ENCODE measurements at places on chromosomes 3 and 15.
A peak's percentile ranks its signal among the peaks of the same experiment; 100 is the strongest.

GRCh38 chr3:104901396-104901795, 465.3 kb upstream of the ALCAM start:
- DNase-seq: no peak

- DNase-seq: no peak
Measured at GRCh38 chr15:65329288-65329983, 25.0 kb downstream of the RNU5B-1 start.

- peak; percentile 75 for DNase-seq
Measured at GRCh38 chr15:98983334-98983733, 24.3 kb downstream of the PGPEP1L start.

GRCh38 chr3:184789314-184789998, 22.5 kb upstream of the VPS8 start:
- DNase-seq: no peak

GRCh38 chr3:158489181-158489580, 81.8 kb upstream of the MLF1 start:
- DNase-seq: no peak

DNA sequence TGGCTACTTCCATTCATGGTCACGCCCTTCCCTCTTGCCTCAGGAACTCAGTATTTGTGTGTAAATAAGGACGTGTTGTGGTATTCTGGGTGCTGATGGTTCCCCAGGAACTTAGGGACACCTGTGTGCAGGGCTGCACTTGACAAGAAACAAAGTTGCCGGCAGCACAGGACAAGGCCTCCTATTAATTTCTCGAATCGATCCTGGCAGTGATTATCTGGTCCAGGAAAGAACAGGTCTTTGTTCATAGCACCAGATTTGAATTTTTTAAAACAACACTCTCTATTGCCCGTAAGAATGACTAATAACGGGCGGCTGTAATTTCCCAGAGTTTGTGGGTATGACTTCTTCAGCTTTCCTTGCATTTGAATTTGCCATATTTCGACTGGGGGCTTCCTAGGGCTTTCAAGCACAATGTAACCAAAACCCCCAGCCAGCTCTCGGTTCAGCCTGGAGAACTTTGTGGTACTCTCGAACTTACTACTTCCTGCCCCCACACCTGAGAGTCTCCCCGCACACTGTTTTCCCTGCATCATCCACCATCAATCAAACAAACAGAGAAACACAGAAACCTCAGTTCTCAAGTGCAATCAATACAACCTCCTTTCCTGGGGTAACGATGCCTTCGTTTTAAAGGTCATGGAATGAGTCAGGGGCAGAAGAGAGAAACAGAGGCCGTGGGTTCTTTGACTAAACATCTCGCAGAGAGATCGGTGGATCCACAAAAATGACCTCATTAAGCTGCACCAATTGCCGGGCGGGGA, 241.7 kb upstream of the ICE2 start:
- DNase-seq: no peak

DNA sequence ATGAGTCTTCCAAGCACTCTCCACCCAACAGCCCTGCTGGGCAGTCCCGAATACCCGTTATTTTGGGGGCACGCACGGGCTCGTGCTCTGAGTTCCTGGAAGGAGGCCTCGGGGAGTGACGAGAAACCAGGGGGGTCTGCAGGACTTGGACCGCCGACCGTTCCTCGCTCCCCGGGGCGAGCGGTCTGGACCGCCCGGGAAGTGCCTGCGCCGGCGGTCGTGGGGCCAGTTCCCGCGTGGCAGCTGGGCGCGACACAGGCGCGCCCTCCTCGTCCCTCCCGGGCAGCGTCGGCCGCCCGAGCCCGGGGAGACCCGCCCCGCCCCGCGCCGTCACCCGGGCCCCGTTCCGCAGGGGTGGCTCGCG, 387 bp downstream of the GNB4 start:
- peak; percentile 4 for DNase-seq

- DNase-seq: no peak
Measured at GRCh38 chr3:38650248-38650951, 913 bp upstream of the SCN5A start.

DNA sequence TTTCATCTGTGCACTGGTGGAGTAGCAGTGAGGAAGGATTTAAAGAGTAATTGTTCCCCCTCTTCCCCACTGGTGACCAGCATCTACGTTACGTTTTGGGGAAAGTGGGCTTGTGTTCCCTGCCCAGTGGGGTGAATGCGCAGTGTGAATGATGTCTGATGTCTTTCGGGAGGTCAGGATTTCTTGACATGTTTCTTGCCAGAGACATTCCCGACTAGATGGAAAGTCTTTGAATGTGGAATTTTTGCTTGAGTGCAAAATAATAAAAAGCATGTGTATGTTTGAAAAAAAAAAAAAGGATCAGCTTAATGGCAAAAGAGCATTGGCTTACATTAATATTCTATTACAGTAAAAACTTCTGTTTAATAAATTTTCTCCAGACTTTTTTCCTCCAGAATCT, 632.2 kb downstream of the FOXP1 start:
- no peak for DNase-seq

- DNase-seq: peak; percentile 80
Measured at GRCh38 chr3:99925584-99926230, 108.0 kb downstream of the CMSS1 start.

- no peak for DNase-seq
Measured at GRCh38 chr15:54789376-54789775, 407.4 kb downstream of the RSL24D1 start.

DNA sequence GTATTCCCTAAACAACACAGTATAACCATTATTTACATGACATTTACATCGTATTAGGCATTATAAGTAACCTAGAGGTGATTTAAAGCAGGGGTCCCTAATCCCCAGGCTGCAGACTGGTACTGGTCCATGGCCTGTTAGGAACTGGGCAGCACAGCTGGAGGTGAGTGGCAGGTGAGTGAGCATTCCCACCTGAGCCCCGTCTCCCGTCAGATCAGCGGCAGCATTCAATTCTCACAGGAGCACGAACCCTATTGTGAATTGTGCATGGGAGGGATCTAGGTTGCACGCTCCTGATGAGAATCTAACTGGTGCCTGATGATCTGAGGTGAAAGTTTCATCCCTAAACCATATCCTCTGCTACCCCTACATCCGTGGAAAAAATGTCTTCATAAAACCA, 138.2 kb downstream of the ATP10A start:
- DNase-seq: no peak

DNA sequence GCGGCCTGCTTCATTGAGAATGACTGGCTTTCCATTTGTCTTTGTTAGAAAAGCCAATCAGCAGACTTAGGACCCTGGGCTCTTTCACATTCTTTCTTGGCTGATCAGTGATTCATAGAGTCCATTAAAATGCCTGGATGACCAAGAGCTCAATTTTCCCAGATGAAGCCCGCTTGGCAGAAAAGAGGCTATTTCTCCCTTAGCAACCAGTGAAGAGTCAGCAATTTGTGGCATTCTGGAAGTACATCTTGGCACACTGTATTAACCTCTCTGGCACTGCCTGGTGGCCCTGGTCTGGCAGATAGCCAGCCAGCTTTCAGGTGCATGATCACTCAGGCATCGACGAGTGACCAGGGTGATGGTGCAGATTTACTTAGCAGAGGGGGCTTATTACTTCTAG, 145.7 kb upstream of the PLAAT1 start:
- peak; percentile 8 for DNase-seq

- no peak for DNase-seq
Measured at GRCh38 chr3:194203482-194204041, 67.6 kb downstream of the HES1 start.

DNA sequence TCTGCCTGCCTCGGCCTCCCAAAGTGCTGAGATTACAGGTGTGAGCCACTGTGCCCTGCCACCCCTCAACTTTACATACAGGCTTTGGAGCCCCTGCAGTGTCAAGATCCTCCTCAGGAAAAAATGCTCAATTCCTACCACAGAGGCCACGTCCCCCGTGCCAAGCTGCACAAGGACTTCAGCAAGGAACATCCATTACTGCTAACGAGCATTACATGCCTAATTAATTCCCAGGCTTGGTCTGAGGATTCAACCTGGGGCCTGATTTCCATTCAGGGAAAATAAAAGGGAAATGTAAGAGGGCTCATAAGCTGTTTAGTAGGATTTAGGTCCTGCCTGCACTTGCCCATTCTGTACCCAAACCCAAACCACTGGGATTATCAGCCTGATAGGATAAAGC, 161.4 kb downstream of the RAB11A start:
- no peak for DNase-seq

GRCh38 chr3:43709022-43709421, 18.3 kb downstream of the ABHD5 start:
- peak; percentile 45 for DNase-seq

GRCh38 chr3:145906301-145906700, 254.7 kb downstream of the PLOD2 start:
- DNase-seq: no peak

DNA sequence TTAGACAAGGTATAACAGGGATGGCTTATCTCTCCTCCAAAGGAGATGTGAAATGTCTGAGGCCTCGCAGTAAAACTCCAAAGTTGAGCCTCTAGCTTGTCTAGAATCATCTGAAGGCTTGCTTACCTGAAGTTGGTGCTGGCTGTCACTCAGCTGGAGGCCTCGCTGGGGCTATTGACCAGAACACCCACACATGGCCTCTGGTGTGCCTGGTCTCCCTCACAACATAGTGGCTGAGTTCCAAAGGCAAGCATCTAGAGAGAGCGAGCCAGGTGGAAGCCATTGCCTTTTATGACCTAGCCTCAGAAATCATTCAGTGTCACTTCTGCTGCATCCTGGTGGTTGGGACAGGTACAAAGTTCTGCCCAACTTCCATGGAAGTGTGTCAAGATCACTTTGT, 17.4 kb upstream of the RNU6-1 start:
- DNase-seq: no peak

GRCh38 chr3:152376351-152377183, 107.8 kb downstream of the MBNL1 start:
- DNase-seq: peak; percentile 66

DNA sequence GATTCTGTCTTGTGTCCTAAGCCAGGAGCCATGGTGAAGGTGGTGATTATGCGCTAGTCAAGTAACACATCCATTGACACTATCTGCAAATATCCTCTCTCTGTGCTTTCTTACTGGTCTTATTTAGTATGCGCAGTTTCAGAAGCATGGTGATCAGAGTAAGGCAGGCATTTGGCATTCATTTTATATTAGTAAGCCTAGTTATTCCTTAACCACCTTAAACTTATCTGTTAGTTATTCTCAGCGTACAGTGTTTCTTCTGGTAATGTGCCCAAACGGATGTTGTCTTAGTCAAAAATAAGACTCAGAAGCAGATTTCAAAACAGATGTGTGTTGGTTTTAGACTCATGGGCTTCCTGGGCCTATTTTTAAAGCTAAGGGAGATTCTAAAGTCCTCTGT, 329.2 kb downstream of the GRM7 start:
- no peak for DNase-seq

GRCh38 chr3:155991847-155992246, 121.4 kb downstream of the GMPS start:
- DNase-seq: no peak

- no peak for DNase-seq
Measured at GRCh38 chr15:93913310-93913709, 318.1 kb upstream of the MCTP2 start.

DNA sequence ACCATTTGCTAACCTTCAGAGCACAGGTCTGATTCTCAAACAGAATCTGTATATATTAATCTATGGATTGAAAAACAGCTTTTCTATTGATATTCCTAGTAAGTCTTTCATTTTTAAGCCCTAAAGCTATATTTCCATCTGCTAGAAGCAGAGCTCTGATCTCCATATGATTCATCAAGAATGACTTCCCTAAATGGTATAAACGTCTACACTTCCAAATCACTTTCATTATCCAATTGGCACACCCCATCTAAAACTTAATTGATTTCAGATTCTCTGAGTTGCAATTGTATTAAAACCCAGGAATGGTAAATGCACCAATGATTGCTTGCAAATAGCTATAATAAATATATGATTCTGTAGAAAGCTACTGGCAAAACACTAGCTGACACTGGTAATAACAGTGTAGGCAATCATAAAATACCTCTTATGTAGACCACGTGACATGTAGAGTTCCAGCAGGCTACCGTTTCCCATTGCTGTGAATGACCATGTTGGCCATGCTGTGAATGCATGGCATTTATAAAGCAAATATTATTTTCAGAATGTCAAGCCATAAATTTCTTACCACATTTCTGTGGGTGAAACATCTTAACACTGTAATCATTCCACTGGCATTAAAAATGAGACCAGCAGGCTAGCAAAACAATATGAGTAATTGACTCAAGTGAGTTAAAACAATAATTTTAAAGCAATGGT, 226.0 kb downstream of the ZMAT3 start:
- peak; percentile 39 for DNase-seq

DNA sequence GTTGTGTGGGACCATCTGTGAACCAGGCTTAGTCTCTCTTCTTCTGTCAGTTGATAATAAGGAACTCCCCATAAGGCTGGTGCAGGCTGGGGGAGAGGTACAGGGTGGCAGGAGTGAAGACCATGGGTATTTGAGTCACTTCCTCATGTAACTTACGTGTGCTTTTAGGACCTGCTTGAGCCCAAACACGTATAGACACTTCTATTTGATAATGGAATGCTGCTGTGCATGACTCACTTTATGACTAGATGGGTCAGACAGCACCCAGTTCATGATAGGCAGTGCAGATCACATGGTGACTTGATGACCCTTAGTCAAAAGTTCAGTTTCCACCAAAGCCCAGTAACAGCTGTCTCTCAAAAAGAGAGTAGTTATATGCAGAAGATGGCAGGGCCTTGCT, 490.9 kb downstream of the ZBBX start:
- no peak for DNase-seq

DNA sequence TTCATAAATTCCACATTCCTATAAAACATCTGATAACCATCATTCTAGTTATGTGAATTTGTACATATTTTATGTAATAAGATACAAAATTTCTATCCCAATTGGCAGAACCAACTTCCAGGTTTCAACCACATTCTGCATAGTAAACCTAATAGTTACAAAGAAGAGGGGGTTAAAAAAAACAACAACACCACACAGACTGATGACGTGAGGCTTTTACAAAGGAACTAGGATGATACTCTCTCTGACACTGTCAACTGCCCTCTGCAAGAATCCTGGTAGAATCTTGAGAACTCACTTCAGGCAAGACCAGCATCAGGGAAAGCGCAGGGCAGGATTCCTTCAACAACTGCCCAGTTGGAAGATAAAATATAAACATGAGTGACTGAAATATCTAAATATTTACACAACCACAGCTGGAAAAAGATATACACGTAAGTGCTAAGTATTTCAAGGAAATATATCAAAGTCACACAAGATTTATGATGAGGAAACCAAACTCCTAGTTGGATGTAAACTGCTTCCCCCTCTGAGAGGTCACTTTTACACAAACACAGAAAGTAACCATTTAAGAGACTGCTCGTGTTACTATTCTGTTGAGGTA, 816.4 kb downstream of the ROBO1 start:
- DNase-seq: no peak

Data from HFFc6 (cell line).